Hematopoietic multipotent progenitor cell treated with erythropoietin and hydrocortisone succinate and interleukin-3 and kit ligand, for 6 days (in vitro differentiated cells): ENCODE measurements at places on chromosomes 13 and 19.

- no peak for DNase-seq
These were observed 73.7 kb upstream of the SLC15A1 start for GRCh38 chr13:98826146-98826545.

DNA sequence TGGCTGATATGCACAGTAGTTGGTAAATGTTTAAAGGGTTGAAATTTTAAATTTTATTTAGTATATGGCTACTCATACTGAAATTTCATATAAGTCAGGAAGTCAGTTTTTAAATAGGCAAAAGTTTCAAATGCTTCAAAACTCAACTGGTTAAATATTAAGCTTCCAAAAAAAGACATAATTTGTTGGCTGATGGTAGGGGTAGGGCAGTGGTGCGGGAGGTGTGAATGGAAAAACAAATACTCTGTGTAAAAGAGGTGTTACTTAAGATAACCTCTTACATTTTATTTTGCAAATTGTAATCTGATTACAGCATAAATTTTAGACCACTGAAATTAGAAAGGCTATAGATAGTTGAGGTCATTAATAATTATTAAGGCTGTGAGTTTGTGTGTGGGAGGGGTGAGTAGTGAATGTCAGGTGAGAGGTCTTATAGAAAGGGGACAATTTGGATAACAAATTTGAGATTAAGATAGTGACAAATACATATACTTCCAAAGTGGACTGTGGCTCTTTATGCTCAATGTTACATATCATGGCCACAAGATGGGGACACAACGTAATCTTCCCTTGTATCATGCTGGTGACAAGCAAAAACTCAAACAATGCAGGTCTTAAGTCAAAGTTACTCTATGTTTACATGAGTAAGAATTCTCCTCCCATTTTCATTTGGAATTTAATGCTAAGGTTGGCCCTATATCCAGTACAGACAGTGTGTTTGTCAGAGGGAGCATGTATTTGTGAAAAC, 36.6 kb upstream of the OXGR1 start:
- DNase-seq: peak; percentile 46

DNA sequence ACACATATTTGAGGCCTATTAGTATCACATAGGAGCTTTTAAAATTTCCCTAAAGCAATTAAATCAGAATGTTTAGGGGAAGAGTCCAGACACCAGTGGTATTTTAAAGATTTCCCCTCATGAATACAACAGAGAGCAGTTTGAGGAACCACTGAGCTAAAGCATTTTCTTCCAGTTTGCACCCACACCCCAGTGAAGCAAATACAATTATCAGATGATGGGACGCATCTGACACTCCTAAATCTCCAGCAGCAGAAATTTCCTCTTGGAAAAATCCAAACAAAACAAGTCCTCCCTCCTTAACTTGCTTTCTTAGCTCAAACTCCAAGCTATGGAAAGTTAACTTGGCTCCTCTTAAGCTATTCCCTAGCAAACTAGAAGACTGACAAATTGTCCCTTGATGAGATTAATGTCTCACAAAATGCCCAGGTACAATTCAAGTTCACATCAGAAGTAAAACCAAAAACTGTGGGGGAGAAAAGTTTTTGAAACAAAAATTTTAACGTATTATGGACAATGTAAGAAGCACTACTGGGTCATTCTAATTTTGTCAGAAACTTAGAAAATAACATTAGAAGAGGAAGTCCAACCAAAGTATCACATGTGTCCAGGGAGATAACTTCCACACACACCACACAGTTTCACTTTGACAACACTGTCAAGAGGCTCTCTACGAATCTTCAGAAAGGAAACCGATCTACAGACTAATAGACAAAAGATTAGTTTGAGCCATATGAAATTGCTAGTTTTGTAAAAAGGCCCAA, 74.1 kb downstream of the ABCC4 start:
- DNase-seq: peak; percentile 89

DNA sequence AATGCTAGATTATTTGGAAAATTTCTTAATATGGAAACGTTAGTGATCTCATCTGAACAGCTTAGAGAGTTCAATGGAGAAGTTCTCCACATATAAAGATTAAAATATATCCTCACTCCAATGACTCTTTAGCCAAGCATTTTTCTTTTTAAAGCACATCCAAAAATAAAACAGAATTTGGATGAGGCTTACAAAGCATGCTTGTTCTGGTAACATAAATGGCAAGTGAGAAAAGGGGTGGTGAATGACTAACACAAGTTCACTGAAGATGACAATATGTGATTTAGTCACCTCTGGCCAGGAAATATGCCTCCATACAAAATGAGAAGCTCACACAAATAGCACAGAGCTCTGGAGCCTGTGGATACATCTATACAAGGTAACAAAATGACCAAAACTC, 253.0 kb downstream of the PCDH20 start:
- no peak for DNase-seq

GRCh38 chr13:68019901-68020300, 789.8 kb upstream of the PCDH9 start:
- no peak for DNase-seq

GRCh38 chr19:10651851-10652250, 2.3 kb upstream of the ILF3 start:
- DNase-seq: peak; percentile 26

GRCh38 chr13:51050021-51050830, 60.8 kb downstream of the C13orf42 start:
- no peak for DNase-seq

DNA sequence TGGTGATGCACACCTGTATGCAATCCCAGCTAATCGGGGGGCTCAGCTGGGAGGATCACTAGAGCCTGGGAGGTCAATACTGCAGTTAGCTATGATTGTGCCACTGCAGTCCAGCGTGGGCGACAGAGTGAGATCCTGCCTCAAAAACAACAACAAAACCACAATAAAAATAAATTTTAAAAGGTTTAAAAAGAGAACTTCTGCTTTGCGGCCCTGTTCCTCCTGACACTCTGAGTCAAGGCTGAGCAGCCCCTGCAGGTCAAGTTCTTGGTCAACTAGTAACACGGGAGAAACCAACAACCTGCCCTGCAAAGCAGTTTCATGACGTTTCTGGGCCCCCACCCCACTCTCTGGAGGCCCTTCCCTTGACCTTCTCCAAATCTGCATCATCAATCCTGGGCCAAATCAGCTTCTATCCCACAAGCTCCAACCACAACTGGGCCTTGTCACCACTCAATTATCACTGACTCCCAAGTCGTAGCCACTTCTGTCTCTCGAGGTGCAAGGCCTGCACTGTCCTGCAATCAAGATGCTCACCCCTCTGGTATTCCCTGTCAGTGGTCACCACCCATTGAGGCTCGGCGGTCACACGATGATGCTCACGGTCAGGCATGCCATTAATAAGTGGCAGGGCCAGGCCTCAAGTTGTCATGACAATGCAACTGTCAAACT, 7.5 kb downstream of the ELAVL1 start:
- DNase-seq: no peak

- peak; percentile 50 for DNase-seq
These were observed 7.4 kb downstream of the BRD4 start for GRCh38 chr19:15324791-15325519.

- DNase-seq: no peak
These were observed 4.3 kb downstream of the CALM3 start for GRCh38 chr19:46605356-46605821.

DNA sequence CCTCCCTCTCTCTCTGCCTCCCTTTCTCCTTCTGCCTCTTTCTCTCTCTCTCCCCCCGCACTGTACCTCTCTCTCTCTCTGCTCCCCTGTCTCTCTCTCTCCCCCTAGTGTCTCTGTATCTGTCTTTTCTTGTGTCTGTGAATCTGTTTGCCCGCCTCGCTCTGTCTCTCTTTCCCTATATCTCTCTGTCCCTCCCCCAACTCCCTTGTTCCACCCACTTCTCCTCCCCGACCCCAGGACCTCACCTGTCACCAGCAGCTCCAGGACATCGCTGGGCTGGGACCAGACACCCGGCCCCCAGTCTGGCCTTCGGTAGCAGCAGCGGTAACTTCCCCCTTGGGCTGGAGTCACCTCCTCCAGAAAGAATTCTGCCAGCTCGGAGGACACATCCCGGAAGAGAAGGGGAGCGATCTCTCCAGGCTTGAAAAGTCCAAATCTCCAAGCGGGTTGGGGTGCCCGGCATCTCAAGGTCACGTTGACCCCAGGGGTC, 3.9 kb downstream of the OSCAR start:
- peak; percentile 67 for DNase-seq

DNA sequence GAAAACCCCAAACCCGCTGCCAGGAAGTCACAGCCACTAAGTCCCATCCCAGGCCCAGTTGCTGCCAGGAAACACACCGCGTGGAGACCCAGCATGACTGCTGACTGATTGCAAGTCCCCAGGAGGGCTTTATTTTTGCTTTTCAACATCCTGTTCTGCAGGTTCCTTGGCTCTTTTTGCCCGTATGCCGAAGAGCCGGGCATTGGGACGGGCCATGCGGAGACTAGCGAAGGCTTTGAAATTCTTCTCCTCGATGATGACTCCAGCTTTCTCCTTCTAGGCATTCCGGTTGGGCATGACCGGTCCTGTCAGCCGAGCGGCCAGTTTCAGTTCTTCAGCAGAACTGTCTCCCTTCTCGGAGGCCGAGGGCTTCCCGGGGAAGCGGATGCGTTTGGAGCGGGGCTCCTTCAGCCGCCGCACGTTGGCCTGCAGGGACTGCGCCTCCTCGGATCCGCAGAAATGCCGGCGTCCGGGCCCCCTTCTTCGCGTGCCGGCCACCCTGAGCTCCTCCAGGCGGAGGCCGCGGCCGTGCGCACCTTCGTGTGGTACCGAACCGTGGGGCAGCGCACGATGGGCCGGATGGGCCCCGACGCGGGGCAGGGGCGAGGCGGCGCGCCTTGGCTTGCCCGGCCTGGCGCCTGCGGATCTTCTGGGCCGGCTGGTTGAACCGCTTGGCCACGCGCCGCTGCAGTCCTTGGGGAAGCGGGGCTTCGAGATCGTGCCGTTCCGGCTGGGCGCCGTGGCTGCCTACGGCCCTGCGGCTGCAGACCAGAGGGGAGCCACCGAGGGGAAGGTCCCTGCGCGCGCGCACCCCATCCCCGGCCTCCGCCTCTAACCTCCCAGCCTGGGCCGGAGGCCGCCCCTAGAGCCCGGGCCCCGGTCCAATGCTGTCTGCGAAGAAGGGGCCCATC, 15.2 kb downstream of the ZSCAN5C start:
- peak; percentile 10 for DNase-seq

GRCh38 chr19:4891066-4891465, 11.6 kb downstream of the ARRDC5 start:
- DNase-seq: no peak
